ENCODE measurements at places on chromosomes 1 and 21. TPM values are rescaled to one million over a fixed set of nuclear protein-coding genes. Genes with fewer than 3 reads are reported as not detected.

DNA sequence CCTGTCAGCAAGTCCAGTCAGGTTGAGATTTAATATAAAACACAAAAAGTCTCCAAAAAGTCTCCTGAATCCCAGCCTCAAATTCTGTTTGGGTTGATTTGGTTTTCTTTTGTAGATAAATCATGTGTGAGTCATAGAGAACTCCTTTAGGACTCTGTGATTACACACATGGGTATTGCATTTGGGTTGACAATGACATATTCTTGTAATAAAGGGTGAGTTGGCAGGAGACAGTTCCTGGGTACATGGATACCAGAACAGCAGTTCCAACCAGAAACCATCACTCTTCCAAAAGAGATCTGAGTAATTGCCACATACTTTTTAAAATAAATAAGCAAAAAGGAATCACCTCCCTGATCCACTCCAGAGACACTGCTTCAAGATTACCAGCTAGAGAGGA lies 8.9 kb downstream of the CR2 start:
- ATAC-seq = no peak

GRCh38 chr1:157069601-157070000 lies 24.1 kb upstream of the ARHGEF11 start:
- ATAC-seq = no peak

- no peak for ATAC-seq
Measured at GRCh38 chr1:64111787-64112186, 91.6 kb upstream of the UBE2U start.

DNA sequence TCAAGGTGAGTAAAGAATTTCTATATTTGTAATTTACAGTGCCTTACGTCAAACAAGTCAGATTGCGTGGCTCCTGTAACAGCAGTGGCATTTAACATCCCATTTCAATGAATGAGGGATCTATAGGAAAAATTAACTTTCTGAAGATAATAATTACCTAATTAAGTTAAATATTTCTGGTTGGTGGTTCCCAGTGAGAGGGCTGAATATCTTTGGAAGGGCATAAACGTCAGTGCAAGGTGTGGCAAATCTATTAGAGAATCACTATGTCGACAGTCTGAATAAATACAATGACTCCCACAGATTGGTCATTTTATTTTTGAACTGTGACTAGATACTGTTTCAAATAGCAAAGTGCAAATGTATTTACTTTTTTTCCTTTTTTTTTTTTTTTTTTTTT lies 80.0 kb downstream of the S1PR1 start:
- ATAC-seq = no peak

GRCh38 chr1:65691972-65692371 lies 100.7 kb upstream of the PDE4B start:
- no peak for ATAC-seq

DNA sequence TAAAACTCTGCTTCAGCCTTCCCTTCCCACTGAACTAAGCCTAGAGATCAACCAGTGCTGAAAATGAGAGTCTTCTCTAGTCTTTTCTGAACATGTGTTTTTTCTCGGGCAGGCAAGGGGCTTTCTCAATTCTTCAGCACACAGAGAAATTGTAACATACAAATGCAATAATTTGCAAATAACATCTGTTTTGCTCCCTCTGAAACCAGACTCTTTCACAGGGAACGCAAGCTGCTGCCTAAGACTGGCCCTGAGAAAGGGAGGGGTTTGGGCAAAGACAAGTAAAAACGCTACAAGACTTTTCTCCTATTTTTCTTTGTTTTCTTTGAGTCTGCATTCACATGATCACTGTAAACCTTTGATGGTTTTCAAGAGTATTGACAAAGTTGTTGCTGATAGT lies 39.6 kb upstream of the VN1R5 start:
- ATAC-seq = peak; percentile 44

- no peak for ATAC-seq
Measured at GRCh38 chr1:119910618-119911017, 14.3 kb upstream of the ADAM30 start.

- no peak for ATAC-seq
Measured at GRCh38 chr21:16408280-16408679, 678.5 kb downstream of the USP25 start.

- ATAC-seq = no peak
Measured at GRCh38 chr1:30704765-30705509, 18.4 kb downstream of the MATN1 start.

DNA sequence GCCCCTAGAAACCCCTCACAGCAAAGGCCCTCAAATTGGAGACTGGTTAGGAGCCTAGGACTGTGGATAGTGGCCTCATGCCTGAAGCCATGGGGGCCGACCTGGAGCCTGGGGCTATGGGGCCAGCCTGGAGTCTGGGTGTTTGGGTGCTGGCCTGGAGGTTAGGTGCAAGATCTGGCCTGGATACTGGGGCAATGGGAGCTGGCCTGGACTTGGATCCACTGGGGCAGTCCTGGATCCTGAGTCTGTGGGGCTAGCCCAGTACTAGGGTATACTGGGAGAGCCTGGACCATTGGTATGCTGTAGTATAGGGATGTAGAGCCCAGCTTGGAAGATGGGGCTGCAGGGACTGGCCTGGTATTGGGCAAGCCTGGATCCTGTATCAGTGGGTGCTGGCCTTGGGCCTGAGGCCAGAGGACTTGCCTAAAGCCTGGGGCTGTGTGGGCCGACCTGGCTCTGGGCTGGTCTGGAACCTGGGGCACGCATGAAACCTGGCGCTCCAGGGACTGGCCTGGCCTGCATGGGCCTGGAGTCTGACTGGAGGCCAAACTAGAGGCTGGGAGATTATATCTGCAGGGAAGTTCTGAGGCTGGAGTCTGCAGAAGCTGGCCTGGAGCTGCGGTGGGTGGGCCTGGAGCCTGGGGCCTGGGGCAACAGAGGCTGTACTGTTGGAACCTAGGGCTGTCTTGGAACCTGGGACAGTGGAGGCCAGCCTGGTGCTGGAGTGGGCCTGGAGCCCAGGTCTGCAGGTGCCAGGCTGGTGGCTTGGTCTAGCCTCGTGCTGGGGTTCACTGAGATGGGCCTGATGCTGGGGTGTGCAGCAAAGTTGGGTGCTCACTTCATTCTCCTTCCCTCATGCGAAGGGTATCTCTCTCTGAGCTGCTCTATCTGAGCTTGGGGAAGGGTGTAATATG lies 12.6 kb upstream of the DENND1B start:
- no peak for ATAC-seq

- ATAC-seq = no peak
Measured at GRCh38 chr1:112454316-112454715, 54.4 kb upstream of the WNT2B start.

DNA sequence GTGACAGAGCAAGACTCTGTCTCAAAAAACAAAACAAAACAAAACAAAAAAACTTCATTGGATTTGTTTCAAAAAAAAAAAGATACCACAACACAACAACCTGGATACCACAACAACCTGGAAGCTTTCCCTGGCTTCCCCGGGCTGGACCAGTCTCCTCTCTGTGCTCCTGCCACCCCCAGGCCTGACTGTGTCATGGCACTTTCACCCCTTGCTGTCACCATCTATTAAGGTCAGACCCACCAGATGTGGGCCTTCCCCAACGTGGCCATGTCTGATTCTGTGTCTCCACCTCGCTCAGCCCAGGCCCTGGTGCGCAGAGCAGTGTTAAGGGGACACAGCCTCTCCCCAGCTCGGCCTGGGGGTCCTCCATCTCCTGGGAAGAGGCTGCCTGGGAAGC lies 28.3 kb upstream of the ACOT11 start:
- ATAC-seq = peak; percentile 26

GRCh38 chr21:32083197-32083596 lies 195.7 kb downstream of the MIS18A start:
- ATAC-seq = no peak

DNA sequence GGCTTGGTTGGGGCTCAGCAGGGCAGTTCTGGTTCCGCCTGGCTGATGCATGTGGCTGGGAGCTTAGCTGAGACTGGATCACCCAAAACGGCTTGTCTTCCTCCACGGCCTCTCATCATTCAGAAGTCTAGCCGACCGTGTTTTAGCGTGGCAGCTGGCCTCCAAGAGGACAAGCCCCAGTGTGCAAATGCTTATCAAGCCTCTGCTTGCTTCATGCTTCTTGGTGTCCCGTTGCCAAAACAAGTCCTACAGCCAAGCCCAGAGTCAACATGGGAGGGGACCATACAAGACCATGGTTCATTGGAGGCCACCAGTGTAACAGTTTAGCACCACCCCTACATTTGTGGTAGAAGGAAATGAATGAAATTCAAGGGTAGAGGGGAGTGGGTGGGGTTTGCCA lies 10.5 kb upstream of the KDF1 start:
- no peak for ATAC-seq

DNA sequence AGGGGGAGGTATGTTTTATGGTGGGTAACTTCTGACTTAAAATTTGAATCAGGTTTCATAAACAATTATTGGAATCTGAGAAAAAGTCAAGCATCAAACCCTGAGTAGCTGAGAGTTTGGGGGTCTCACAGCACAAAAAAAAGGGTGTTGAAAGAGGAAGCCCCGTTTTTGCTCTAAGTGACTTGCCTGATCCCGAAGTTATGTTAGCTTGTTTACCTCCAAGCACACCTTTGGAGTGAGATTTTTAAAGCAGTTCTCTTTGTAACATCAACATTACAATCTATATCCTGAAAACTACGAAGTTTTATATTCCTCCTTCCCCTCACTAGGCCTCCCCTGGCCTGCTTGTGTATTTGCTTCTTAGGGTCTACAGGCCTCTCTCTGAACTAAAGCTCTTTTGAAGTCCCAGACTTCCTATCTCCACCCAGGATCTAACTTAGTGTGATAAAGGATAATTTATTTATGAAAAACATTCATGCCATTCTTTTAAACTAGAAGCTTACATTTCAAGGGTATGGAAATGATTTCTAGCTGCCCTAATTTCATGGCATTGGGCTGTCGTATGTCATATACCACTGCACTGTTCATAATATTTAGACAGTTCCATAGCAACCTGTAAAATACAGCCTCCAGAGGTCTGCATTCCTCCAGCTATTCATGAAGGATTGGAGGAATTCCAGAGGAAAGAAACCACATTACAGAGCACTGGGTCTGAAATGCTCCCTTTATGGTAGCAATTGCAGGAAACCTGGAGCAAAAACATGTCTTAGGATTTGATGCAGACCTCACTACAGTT lies 36.1 kb upstream of the RGS1 start:
- ATAC-seq = peak; percentile 95

DNA sequence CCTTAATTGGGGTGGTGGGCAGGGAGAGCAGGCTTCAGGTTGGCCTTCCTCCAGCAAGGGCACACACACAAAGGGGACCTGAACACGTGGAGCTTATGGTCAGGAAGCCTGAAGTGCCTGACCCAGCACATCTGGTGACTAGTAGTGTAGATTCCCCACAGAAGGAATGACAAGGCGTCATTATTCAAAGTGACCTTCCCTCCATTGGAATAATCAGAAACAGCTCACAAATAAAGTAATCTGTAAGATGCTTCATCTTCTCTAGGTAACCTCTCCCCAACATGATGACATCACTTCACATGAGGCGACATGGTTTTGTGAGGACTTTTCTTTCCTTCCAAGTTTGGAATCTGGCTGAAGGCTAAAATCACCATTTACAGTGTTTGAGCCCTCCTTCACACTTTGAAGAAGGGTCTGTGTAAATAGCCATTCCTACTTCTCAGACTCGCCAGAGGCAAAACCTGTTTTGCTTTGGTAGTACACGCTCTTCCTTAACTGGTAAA lies 32.8 kb upstream of the ERG start:
- peak; percentile 90 for ATAC-seq

GRCh38 chr1:24695202-24695974 lies 49.9 kb upstream of the CLIC4 start:
- ATAC-seq = no peak

PODN gene
- 0.31 TPM for total RNA-seq

GJA4 gene
- 0.79 TPM for total RNA-seq

CHD1L gene
- total RNA-seq = 22.1 TPM

KRTAP21-2 gene
- total RNA-seq = not detected

GJA9 gene
- total RNA-seq = 0.75 TPM

LMX1A gene
- total RNA-seq = 0.06 TPM

LCE1E gene
- not detected for total RNA-seq

TMEM269 gene
- total RNA-seq = 2.1 TPM

FCRL6 gene
- not detected for total RNA-seq

All from motor neuron (in vitro differentiated cells).